Kidney (tissue), 22 donors: ENCODE measurements at places on chromosomes 1 and 21.
A peak's percentile ranks its signal among the peaks of the same experiment; 100 is the strongest.

- peak; percentile 14 for DNase-seq
Measured at GRCh38 chr1:220420726-220421125, 107.2 kb upstream of the MARK1 start.

GRCh38 chr1:46767649-46768282, 31.1 kb upstream of the CYP4B1 start:
- DNase-seq, result no peak

- no peak for DNase-seq
Measured at GRCh38 chr1:13710086-13710485, 10.1 kb downstream of the PRDM2 start.

DNA sequence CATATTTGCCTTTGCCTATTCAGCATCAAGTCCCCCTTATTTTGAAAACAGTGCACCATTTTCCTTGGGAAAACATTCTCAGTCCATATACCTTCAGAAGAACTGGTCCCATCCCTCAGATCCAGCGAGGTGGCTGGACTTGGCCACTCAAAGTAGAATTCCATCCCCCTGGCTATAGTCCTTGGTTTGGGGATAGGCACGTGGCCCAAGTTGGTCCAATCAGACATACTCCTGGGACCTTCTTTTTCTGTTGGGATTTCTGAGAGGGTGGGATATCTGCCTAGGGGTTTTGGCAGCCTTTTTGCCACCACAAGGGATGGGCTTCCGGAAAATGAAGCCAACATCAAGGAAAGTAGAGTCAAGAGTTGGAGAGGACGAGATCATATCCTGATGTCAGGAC, 10.7 kb upstream of the MATN1 start:
- no peak for DNase-seq

GRCh38 chr1:60564916-60565750, 491.6 kb upstream of the C1orf87 start:
- DNase-seq, result no peak

DNA sequence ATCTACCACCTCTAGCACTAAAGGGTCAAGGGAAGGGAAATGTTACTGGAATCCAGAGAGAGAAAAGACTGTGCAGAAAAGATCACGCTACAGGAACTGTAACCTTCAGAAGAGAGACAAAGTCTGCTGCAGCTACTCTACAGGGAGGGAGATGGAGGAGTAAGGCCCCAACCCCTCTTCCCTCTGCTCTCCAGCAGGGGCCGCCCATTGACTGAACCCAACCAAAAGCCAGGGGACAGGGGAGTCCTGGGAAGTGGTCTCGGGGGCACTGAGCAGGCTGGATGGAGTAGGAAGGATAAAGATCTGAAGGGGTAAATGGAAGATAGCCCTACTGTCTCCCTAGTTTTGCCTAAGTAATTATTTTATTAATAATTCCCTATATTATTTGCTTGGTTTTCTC, 72.8 kb upstream of the NR5A2 start:
- DNase-seq, result no peak

- DNase-seq, result no peak
Measured at GRCh38 chr1:22383526-22384294, 67.9 kb upstream of the ZBTB40 start.

DNA sequence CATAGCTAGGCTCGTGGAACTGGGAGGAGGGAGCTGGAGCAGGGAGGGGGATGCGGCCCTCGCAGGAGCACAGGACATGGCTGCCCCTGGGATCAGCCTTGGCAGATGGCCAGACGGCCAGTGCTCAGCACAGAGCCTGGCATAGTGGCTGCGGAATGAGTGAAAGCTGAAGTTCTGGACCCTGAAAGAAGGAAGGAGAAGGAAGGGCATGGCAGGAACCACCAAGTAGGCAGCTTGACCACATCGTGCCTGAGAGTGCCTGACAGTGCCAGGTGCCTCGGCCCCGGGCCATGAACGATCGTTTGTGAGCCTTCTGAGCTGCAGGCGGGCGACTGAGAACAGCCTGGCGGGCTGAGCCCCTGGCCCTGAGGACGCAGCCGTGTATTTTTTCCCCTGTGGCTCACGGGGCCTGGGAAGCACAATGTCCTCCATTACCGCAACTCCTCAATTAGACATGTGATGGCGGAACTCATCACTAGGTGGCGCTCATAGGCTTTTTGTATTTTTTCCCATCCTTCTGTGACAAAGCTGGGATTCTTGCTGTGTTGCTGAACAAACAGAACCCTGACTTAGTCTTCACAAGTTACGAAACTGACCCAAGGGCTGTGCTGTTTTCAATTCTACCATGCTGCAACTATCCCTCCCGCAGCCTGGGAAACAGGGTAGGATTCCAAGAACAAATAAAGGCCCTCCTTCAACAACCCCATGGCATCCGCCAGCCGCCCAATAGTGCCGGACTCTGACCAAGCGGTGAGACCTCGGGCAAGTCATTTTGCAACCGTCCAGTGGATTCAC, 29.9 kb upstream of the TMEM61 start:
- peak; percentile 83 for DNase-seq

DNA sequence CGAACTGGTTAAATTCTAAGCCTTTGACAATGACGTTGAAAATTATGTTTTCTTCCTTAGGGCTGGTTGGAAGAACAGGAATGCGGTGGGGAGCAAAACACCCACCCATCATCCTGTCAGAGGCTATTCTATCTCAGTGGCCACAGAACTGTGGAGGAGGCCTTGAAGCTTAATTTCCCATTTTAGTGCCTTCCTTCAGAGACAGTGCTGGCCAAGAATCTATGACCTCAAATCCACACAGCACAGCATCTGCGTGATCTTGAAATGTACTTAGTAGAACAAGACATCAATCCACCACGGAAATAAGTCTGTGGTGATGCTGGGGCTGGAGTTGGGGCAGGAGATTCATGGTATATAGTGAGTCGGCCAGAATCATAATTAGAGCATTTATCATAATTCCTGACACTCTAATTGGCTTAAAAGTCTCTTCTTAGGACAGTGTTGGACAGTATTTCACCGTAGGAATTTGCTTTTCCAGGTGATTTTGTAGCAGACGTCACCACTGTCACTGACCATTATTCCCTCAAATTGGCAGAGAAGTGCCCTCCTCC, 113.1 kb downstream of the KCNJ6 start:
- peak; percentile 12 for DNase-seq

DNA sequence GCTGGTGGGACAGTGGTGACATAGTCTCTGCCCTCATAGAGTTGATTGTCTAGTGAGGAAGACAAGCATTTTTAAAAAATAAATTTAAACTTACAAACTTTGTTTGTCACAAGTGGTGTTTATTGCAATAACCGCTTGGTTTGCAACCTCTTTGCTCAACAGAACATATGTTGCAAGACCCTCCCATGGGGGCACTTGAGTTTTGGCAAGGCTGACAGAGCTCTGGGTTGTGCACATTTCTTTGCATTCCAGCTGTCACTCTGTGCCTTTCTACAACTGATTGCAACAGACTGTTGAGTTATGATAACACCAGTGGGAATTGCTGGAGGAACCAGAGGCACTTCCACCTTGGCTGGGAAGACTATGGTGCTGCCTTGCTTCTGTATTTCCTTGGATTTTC, 58.4 kb downstream of the LAMC2 start:
- no peak for DNase-seq

- no peak for DNase-seq
Measured at GRCh38 chr1:54787604-54788003, 13.5 kb downstream of the TTC22 start.

DNA sequence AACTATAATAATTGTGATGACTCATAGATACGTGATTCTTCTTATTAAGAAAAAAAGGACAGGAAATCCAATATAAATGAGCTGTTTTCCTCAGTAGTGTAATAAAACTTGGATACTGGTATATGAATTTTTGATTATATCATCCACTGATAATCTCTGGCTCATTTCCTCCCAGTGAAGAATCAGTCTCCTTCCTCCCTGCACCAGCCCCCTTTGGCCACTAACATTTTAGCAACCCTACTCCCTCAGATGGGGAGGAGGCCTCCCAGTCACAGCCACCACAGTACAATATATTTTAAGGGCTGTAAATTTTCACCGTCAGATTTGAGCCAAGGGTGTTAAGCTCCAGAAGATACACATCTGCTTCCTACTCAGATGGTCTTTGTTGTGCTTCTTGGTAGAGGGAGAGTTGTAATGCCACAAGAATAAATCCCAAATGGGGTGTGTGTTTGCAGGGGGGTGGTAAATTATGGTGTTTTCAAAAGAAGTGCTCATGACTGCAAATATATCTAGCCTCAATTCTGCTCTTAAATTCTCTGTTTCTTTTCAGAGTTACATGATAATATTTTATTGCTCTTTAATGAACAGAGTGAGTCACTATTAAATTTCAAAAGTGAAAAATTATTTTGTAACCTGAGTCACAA, 153.5 kb downstream of the HLX start:
- DNase-seq, result peak; percentile 53

- DNase-seq, result no peak
Measured at GRCh38 chr1:15974855-15975254, 1.0 kb downstream of the ZBTB17 start.

DNA sequence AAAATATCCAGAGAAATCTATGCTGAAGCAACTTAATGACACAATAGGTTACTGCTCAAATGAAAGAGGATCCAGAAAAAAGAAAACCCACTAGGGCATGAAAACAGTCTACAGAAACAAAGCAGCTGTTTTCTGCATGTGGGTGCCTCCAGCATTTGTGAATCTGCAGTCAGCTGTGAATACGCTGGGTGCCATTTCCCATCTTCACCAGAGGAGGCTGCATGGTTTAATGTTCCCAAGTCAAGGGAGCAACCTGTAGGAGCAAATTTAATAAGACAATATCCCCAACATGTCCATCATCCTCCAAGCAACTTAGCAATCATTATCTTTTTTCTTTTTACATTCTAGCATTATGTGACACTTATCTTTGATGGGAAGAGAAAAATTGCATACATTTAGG, 396.6 kb downstream of the BRINP2 start:
- no peak for DNase-seq

DNA sequence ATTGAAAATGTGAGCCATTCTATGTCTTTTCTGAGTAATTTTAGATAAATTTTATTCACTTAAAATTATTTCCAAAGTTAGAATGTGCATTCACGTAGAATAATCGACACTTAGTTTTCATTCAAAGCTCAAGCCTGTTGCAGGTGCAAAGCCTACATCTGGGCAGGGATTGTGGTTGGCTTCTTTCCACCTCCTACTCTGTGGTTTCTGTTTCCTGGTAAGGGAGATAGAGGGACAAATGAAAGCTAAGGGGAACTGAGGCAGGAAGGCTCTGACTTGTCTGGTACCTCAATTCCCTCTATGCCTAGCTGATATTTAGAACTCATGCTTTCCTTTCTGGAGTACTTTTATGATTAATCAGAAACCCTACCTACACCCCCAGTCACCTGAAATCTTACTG, 251.2 kb upstream of the DPYD start:
- DNase-seq, result no peak

GRCh38 chr1:52210044-52210443, 68.2 kb downstream of the ZFYVE9 start:
- DNase-seq, result no peak

GRCh38 chr1:18891426-18891780, 11.0 kb downstream of the ALDH4A1 start:
- no peak for DNase-seq

- no peak for DNase-seq
Measured at GRCh38 chr1:214165850-214166374, 115.0 kb upstream of the SMYD2 start.

- DNase-seq, result no peak
Measured at GRCh38 chr1:118145721-118146120, 39.3 kb downstream of the SPAG17 start.

- peak; percentile 23 for DNase-seq
Measured at GRCh38 chr1:88224906-88225305, 459.2 kb upstream of the PKN2 start.

GRCh38 chr1:49526672-49527071, 497.1 kb downstream of the AGBL4 start:
- DNase-seq, result no peak
